Renal pelvis (tissue), 12 donors: ENCODE measurements at places on chromosomes 3 and 15.

GRCh38 chr3:144859161-144859560 is 887.5 kb downstream of the DIPK2A start:
- DNase-seq: no peak

GRCh38 chr15:87816811-87817210 is 439.7 kb downstream of the NTRK3 start:
- DNase-seq: no peak

GRCh38 chr15:57190208-57190607 is 186.1 kb upstream of the CGNL1 start:
- DNase-seq: no peak

GRCh38 chr3:46829699-46830208 is 33.5 kb downstream of the MYL3 start:
- no peak for DNase-seq

GRCh38 chr15:83092309-83092976 is 15.0 kb upstream of the TM6SF1 start:
- no peak for DNase-seq

DNA sequence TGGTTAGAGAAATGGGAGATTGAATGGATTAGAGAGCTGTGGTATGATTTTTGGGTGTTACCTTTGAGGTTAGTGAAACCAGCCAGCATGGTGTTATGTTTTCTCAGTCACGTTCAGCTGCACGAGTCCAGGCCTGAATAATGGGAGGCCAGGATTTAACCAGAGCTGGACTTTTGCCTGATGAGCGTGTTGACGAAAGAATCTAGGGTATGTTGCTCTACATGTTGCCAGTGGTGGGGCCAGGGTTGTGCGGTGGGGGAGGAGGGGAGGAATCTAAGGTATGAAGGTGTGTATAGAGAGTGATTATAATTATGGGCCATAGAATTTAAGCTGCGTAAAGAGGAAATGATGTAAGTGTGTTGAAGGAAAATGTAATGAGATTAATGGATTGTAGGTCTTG is 22.8 kb downstream of the MINDY2 start:
- peak; percentile 54 for DNase-seq

DNA sequence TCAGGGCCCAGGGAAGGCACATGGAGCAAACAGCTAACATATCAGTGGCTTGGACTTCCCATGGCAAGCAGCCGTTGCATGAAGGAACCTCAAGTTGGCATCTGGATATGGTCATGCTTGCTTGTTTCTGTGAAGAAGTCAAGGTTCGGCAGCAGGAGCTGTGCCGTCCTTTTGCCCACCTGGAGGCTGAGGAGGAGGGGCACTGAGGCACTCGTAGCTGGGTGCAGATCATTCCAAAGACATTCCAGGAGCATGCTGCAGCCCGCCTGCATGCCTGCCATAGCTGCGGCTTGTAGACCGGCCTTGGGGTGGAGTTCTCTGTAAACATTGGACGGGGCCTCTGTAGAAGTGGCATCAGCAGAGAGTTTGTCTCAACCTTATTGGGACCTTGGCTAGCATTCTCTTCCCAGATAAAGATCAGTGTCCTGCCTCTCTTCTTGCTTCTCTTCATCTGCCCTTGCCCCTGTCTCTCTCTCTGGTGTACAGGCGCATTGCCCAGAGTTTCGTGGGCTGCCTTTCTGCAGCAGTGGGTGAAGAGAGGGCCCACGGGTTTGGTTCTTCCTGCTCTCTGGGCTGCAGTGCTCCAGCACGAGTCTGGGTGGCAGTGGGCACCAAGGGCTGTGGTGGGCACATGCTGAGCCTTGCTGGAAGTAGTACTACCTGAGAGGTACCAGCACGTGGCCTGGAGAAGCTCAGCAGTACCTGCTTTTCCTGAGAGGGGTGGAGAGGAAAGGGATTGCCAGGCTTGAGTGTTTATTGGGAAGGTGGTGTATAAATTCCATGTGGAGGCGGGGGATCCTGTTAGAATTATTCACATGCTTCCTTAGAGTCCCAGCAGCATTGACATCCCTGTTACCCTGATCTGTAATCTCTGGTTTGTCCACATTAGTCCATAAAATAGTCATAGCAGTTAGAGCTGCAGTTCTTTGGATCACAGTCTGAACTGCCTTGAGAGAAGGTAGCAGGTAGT is 49.4 kb downstream of the CHCHD6 start:
- DNase-seq: no peak

- no peak for DNase-seq
These were observed 832 bp downstream of the NR2E3 start for GRCh38 chr15:71811036-71811736.

- no peak for DNase-seq
These were observed 3.5 kb downstream of the NAALADL2 start for GRCh38 chr3:174862666-174863065.

- DNase-seq: no peak
These were observed 6.7 kb downstream of the LPCAT4 start for GRCh38 chr15:34360298-34360697.

DNA sequence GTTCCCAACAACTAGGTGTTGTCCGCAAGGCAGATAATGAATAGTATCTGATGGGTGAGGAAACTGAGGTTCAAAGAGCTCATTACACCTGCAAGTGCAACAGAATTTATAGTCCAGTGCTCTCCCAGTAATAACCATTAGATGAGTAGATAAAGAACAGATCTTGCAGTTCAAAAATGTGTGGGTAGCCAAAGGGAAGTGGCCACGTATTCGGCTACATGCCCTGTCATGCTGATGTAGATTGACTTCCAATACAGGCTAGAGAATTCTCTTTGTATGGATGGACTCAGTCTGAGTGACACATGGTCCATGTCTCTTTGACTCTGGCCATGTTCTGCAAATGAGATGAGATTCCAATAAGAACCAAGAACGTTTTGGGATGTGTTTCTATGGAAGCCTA is 187.9 kb upstream of the LPP start:
- DNase-seq: no peak

- DNase-seq: no peak
These were observed 3.9 kb downstream of the RPL35A start for GRCh38 chr3:197953881-197954280.

DNA sequence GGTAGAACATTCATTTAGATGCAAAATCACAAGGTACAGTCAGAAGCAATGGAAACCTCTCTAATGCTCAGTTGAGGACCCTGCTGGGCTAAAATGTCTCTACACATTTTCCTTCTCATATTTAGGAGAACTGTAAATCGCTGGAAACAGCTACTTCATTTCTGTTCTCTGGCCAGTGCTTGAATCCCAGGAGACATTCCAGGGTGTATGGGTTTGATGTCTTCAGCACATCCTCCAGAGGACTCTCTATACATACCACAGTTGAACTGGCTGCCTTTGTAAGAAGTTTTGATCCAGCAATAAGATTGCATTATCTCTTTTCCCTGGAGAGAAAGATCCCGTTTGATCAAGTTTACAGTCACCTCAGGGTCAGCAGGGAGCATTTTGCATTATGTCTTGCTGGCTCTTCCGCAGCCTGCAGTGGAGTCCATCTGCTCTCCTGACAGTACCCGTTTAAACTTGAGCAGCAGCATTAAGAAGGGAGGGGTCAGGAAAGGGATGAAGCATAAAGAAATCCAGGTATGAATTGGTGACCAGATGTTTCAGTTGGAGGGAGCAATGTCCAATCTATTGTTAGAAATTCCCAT is 676.0 kb downstream of the EPHA3 start:
- DNase-seq: no peak

DNA sequence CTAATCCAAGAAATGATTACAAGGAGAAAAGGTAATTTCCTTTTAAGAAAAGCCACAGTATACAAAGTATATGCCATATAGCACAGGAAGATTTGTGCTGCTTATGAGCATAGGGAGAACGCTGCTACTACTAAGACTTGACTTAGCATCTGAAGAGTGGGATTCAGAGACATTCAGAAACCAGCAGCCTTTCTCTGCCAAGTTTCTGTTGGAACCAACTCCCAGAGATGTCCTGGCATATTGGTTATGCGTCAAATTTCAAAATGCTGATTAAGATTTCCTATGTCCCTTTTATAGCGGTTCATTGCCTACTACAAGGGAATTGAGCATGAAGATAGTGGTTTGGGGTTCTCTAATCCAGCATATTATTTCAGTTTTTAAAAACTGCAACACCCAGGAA is 4.9 kb downstream of the NR2E3 start:
- no peak for DNase-seq

- DNase-seq: no peak
These were observed 24.2 kb upstream of the GMPPB start for GRCh38 chr3:49747792-49748480.

- DNase-seq: no peak
These were observed 329.7 kb upstream of the NECTIN3 start for GRCh38 chr3:110741891-110742290.

DNA sequence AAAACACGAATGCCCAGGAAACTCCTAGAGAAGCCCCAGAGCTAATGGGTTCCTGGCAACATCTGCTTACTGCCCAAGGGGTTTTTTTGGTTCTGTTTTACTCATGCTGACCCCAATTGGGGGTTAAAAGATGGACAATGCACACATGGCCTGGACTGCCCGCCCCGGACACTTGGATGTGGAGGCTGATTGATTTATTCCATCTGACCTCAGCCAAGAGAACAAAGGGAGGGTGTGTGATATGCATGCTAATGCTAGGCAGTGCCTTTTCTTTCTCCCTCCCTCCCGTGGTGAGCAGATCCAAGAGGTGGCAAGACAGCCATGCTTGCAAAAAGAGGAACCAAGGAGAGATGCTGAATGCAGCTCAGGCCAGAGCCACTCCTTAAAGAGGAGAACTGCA is 3.3 kb upstream of the LRTM1 start:
- DNase-seq: no peak

DNA sequence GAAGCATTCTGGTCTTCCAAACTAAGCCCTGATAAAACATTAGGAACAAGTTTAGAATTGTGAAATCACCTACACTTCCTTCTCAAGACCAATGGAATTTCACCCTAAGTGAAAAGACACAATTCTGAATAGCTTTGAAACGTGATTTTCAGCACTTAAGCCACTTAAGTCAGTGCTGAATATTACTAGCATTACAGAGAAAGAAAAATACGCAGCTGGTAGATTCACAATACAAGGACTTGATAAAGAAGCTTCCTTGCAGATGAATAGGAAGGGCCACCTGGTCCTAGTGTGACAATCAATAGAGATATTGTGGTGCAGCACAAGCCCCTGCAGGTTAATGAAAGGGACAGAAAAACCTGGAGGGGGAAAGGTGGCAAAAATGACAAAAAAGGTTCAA is 353.1 kb upstream of the ALCAM start:
- DNase-seq: no peak

GRCh38 chr3:160180581-160181216 is 44.5 kb upstream of the C3orf80 start:
- DNase-seq: peak; percentile 86

DNA sequence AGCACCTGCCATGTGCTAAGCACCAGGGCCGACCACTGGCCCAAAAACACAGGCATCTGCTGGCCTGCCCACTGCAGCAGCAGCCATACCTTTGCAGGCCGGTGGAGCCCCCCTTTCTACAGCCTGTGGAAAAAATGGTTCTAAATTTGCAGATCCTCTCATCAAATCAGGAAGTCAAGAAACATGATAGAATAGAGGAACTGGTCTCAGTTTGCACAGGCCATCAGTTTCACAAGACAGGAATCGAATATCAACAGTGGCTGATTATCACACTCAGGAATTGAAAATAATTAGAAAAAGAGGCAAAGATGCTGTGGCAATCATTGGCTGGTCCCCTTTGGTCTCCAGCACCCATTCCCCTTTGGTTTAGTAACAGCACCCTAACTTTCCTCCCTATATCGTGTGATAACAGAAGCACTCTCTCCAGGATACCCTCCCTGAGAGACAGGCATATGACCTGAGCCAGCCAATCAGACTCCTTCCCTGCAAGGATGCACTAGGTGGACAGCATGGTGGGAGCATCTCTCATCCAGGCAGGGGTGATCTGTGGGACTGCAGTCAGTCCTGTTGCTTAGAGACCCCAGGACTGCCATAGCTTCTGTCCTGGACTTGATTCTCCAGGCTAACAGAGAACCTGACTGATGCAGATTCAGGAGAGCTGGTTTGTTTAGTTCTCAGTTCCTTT is 3.5 kb upstream of the PAK6 start:
- DNase-seq: no peak

DNA sequence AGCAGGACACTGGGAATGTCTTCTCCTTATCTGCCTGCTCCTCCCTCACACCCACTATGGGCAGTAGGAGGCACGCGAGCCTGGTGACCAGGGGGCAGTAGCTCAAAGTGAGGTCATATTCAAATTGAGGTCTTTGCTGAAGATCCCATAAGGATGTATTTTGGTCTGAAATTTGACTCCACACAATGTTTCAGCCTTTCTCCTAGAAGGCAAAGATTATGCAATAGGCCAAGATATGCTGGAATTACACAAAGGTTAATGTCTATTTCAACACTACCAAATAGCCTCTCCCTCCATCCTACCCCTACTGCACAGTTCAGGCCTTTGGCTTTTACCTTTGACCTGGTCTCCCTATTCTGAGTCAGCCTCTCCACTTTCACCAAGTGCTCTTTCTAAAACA is 203.0 kb downstream of the TIGIT start:
- no peak for DNase-seq

DNA sequence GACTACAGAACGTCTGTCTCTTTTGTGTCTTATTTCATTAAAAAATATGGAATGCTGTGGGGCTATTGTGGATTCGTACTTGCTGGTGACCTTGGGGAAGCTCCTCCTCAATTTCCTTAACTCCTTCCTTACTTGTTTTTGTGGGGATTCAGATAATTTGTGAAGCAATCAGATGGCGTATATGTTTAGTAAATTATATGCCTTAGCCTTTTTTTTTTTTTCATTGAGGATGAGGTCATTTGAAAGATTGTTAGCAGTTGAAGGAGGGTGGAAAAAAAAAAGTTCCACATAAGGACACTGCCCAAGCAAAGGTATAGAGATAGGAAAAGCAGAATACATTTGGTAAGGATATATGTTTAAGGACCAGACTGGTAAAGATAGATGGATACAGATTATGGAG is 3.3 kb downstream of the RNF13 start:
- no peak for DNase-seq

- DNase-seq: no peak
These were observed 665.6 kb upstream of the NECTIN3 start for GRCh38 chr3:110405830-110406585.

- DNase-seq: no peak
These were observed 37.3 kb downstream of the TLE3 start for GRCh38 chr15:70060214-70060992.

DNA sequence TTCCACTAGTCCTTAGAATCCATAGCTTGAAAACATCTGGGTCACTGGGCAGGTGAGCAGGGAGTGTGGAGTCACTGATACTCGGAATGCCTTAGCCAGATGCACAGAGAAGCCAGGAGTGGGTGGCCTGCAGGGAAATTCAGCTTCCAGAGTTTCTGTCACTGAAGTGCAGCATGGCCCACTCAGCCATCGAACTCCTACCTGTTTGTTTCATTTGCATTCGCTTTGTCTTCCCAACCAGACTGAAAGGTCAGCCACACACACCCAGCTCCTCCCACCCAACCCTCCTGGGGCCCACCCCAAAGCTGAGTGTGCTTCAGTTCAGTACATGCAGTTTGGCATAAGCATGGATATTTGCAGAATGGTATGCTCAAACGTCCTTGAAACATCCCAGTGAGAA is 124.5 kb upstream of the ATP10A start:
- no peak for DNase-seq
